ENCODE measurements at places on chromosomes 11 and 22.
A peak's percentile ranks its signal among the peaks of the same experiment; 100 is the strongest.

GRCh38 chr11:71185411-71185810 is 67.0 kb downstream of the SHANK2 start:
- DNase-seq = no peak

GRCh38 chr11:62025487-62026105 is 58.2 kb upstream of the FTH1 start:
- no peak for DNase-seq

- DNase-seq = no peak
Measured at GRCh38 chr11:102347462-102348370, 702 bp downstream of the BIRC2 start.

DNA sequence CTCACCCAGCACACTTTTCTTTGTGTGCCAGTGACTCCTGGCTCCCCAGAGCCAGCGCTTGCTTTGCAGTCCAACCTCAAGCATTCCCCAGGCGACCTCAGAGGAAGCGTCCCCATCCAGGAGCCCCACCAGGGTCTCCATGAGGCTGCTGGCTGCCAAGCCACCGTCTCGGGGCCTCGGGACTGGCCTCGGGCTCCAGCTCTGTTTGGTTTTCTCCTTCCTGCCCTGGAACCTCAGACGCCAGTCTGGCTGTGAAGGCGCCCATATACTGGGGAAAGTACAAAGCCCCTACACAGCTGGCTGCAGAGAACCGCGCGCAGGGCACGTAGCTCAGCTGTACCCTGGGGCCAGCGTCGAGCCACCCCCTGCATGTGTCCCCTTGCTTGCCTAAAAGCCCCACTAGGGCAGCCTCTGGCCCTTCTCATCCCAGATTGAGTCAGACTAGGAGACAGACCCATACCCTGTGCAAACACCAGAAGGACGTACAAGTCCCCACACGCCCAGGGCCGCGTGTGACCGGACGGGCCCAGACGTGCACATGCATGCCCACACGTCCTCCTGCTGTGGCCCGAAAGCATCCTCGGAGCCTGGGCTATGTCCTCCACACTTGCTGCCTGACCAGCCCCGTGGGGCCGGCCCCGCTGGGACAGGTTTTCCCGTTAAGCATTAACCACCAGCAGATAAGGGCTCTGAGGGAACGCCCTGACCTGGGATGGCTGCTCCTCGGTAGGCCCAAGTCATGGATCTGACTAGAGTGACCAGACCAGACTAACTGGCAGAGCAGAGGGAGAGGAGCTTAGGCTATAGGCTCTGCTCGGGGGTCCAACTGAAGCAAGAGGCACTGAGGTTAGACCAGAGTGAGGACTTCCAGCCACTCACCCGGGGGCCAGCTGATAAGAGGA is 4.2 kb upstream of the SYT8 start:
- DNase-seq = no peak

- no peak for DNase-seq
Measured at GRCh38 chr11:13214276-13214675, 63.3 kb upstream of the BMAL1 start.

DNA sequence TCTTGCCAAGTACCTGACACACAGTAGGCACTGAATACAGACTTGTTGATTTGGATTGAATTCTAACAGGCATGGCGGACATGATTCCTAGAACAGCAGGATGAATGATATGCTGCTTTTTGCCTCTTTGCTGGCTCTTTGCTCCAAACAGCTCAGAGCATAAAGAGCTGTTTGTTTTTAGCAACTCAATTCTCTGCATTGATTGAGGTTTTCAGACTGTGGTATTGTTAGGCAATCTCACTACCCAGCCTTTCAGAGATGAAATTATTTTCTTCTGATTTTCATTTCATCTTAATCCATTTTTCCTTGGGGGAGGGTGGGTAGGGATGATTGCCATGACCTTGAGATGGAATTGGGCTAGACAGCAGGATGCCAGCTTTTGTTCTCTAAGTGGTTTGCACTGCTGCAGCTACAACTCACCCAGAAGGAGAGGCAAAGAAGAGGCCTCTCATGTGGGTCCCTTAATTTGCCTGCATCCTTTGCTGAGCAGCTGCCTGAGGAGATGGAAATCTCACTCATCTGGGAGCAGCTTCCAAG is 20.5 kb downstream of the COA4 start:
- DNase-seq = no peak

- no peak for DNase-seq
Measured at GRCh38 chr11:113274713-113275582, 39.4 kb upstream of the TTC12 start.

GRCh38 chr11:70298243-70298915 is 27.9 kb downstream of the PPFIA1 start:
- no peak for DNase-seq

DNA sequence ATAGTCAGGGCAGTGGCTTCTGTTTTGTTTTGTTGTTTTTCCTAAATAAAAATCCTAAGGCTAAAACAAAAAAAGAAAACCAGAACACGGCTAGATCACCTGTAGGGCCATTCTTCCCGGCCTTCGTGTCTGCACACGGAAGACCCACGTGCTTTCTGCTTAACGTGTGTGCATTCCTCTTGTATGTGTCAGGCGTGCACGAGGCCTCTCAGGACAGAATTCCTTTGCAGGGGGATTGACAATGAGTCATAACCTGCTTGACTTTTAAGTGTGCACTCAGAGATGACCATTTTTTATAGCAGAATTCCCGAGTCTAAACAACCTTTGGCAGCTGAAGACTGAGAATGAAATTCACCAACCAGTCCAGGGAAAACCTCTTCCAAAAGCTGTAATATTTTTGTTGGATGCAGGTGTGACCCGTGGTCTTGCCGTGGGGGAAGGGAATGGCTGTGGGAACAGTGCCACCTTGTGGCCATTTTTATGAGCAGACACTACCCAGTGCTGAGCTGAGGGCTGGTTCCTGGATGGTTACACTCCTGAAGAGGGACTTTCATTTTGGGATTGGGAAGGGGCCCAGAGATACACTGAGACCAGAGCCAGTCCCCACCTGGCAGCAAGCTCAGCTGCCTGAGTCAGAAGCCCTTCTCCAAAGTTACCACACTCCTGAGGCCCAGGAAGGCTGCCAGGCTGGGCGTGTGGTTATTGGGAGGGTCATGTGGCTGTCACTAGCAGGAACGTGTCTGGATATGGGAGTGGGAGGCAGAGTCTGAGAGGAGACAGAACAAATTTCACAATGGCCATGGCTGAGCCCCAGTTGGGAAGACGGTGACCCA is 35.7 kb upstream of the DKK3 start:
- peak; percentile 85 for DNase-seq

DNA sequence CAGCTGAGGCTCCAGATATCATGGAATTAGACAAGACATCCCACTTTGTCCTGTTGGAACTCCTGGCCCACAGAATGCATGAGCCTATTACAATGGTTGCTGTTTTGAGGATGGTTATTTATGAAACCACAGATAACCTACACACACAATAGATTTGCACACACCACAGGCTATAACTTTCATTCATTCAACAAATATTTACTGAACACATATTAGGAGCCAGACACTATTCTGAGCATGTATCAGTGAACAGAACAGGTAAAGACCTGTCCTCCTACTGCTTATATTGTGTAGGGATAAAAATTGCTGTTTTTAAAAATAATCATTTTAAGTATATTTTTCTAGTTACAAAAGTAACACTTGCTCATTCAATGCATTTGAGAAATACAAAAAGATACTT is 13.4 kb upstream of the LDLRAD3 start:
- no peak for DNase-seq

DNA sequence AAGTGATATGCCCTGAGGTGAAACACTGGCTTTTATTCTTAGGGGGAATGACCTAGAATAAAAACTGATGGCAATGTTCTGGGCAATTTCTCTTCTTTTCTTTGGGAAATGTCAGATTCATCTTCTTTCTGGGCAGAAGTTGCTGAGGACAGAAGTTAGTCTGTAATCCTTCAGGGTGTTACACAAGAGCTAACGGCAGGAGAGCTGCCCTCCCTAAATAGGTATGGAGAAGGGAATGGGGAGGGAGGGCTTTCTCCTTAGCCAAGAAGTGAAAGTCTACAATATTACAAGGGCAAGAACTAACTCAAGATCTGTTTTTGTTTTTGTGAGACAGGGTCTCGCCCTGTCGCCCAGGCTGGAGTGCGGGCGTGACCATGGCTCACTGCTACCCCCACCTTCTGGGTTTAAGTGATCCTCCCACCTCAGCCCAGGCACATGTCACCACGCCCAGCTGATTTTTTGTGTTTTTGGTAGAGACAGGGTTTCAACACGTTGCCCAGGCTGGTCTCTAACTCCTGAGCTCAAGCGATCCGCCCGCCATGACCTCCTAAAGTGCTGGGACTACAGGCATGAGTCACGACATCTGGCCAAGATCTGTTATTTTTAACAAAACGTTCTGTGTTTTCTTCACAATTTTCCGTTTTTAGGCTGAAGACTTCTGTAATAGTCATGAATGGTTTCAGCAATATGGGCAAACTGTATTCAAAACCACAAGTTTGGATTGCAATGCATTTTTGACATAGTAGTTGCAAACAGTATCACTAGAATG is 7.2 kb downstream of the PIWIL4 start:
- DNase-seq = no peak

GRCh38 chr22:38314933-38315822 is 2.1 kb downstream of the CSNK1E start:
- no peak for DNase-seq

DNA sequence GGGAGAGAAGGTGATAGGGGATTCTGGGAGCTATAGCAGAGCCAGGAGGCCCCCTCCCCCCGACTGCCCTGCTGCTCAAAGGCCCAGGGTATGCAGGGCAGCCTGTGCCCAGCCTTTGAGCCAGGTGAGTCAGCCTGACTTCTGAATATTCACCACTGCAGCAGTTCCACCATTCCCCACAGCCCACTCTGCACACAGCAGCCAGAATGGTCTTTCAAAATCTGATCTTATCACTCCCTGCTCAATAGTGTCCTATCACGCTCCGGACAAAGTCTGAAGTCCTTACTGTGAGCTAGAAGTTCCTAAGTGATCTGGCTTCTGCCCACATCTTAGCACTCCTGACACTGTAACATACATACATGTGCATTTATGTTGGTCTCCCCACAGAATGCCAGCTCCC is 111.7 kb downstream of the BUD13 start:
- no peak for DNase-seq

DNA sequence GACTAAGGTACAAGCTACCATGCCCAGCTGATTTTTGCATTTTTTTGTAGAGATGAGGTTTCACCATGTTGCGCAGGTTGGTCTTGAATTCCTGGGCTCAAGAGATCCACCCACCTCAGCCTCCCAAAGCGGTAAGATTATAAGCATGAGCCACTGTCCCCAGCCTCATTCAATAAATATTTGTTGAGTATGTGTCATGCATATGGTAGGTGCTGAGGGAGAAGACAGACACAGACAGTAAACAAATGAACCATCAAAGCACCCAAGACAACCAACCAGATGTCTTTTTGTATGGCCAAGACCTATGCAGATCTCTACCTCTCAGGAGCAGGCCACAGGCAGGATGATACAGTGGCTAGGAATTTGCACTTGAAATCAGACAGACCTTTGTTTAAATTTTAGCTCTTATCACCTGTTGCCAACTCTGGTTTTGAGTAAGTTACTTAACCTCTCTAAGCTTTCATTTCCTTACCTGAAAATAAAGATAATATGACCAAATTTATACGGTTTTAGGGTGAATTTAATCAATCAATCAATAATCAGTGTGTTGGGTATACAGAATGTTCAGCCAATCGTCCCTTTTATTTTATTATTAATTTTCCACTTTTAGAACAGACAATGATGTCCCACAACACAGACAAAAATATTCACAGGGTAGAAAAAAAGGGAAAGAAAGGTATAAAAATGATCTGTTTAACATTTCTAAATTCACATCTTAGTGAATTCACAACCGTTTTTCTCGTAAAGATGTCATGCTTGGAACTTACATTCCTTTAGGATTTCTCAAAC is 128.2 kb downstream of the SGSM3 start:
- DNase-seq = no peak

DNA sequence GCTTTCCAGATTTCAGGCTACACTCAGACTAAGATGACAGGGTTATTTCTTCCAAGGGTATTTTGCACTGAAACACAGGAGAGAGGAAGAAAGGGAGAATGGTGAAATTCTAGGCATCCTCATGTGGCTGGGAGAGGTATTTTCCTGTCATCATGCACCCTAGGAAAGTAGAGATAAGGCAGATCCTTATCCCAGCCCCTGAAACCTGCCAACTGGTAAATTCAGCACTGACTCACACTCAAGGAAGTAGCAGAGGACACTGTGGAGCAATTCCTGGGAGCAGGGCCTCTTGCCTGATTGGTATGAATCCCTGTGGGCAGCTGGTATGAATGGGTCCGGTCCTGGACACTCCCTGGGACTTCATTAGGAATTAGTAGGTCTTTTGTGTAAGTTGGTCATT is 37.6 kb upstream of the SLC5A1 start:
- DNase-seq = no peak

DNA sequence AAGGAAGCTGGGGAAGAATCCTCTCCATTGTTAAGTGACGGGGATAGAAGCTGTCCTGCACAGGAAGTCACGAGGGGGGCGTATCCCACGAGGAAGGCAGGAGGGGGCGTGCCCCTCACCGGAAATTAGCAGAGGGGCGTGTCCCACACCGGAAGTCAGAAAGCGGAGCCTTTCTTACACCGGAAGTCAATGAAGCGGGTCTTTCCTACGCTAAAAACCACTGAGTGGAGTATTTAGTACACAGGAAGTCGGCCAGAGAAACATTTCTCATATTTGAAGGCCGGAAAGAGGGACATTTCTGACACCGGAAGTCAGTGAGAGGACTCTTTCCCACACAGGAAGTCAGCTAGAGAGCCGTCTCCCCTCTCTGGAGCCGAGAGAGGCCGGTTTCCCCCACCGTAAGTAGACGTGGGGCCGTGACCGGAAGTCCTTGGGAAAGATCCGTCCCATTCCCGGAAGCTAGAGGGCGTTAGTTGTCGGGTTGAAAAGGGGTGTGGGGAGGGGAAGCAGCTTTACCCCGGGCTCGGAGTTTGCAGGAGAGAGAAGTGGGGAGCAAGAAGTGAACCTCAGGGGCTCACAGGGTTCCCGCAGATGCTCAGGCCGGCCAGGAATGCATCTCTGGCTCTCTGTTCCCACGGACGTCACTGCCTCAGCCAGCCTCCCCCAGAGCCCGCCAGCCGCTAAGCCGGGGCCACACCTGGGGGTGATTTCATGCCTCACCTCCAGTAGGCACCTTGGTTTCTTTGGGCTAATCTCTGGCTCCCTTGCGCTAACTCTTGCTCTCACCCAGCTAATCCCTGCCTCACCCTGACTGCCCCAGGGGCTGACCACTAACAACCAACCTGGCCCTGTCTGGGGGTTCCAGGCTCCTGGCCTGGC is 15.4 kb downstream of the MIAT start:
- peak; percentile 88 for DNase-seq

DNA sequence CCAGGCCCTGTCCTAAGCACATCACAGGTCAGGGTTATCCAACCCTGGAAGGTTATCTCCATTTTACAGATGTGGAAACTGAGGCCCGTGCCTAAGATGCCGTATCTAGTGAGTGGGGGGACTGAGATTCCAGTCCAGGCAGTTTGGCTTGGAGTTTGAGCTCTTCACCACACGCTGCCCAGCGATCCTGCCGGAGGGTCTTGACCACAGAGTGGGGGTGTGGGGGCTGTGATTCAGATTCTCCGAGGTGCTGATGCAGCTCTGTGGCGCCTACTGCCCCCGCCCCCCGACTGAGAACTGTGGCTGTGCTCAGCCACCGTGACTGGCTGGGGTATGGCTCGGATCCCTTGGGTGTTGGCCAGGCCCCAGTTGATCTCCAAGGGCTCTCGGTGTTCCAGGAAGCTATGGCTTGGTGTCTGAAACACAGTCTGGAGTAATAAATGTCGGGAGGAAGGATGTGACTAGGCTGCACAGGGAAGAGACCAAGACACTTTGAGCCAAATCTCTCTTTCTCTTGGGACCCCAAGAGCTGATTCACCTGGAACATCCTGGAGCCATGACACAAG is 60.6 kb upstream of the RASD2 start:
- DNase-seq = no peak

Measured in NCI-H1694 (cell line).